GM12891 (cell line): ENCODE measurements at places on chromosomes 11 and 22.

DNA sequence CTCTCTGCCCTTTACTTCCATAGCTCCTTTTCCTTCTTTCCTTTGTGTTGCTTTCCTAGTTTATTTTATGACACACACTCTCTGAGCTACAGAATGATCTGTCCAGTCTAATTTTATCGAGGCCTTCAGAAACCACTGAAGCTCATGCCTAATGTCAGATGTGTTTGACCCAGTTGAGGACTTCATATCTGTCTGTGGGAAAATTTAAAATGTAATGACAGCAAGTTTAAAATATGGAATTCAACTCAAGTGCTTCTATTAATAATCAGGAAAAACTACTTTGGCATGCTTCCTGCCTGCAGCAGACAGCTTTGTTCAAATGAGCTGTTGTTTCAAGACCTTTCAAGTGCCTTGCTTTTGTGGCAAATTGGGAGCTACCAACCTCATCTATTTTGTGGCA is 261.8 kb upstream of the MTNR1B start:
- no peak for DNase-seq

DNA sequence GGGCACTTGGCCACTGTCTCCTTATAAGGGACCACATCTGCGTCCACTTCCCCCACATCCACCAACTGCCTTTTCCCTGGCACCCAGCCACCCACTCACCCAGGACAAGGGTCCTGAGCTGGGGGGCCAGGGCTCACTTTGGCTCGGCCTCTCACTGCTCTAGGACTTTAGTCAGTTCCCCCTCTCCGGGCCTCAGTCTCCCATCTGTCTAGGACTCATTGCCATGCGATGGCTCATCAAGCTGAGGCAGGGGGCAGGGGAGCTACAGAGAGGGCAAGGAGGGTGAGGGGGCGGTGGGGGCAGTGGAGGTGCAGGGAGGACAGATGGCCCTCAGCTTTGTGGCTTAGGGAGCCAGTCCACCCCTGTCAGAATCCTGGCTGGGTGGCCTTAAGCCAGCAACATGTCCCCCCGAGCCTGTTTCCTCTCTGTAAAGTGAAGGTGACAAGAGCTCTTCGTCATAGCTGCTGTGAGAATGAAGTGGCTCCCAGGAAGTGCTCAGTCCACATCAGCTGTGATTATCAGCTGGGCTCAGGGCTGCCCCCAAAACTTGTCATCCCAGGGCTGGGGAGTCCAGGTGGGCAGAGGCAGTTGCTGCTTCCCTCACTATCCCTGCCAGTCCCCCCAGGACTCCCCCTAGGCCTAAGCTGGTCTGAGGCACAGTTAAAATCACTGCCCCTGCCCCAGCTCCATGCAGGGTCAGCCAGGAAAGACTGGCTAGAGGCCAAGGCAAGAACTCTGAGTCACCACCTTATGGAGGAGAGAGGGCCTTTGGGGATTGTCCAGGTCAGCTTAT is 14.9 kb downstream of the RAC2 start:
- no peak for DNase-seq

DNA sequence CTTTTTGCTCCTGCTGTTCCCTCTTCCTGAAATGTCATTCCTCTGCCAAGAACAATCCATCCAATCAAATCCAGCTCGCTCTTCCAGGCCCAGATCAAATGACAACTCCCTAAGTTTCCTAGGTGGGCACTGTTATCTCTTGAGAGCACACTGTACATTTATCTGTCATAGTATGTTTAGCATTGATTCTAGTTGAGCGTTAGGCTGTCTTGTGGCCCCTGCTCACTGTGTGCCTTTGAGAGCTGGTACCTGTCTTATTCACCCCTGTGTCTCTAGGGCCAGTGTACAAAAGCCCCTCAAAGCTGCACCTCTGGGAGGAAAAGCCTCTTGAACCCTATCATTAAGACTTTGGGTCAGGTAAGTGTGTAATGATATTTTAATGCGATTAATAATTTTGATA is 7.1 kb upstream of the LMO2 start:
- DNase-seq: no peak

DNA sequence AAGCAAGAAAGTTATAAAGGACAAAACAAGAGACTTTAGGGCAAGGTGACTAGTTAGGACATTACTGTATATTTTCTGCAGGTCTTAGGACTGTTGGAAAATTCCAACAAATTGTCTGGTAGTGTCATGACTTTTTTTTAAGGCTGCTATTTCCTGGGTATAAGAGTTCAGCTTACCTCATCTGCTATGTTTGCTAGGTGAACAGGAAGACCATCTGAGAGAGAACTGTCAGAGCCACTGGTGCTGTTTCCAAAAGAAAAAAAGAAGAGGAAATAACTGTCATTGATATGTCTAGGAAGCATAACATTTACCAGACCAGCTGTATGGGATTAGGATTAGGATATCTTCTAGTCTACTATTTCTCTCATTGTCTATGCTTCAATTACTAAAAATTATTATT is 26.3 kb upstream of the MTCH2 start:
- DNase-seq: no peak
